Thymus (tissue), 14 donors: ENCODE measurements at places on chromosomes 4 and X. TPM values are rescaled to one million over a fixed set of nuclear protein-coding genes. Genes with fewer than 3 reads are reported as not detected.

Gene CTAG1A
- polyA plus RNA-seq = 0.07 TPM

Gene SNX25
- 7.9 TPM for polyA plus RNA-seq

Gene ADH1C
- polyA plus RNA-seq = 3.3 TPM

Gene TMLHE
- 7.8 TPM for polyA plus RNA-seq

Gene MXRA5
- 2.1 TPM for polyA plus RNA-seq

Gene ARX
- polyA plus RNA-seq = 0.09 TPM

GRCh38 chr4:149766135-149766534 lies 49.5 kb downstream of the IQCM start:
- no peak for DNase-seq

GRCh38 chr4:174430576-174430975 lies 91.7 kb downstream of the HPGD start:
- no peak for DNase-seq

GRCh38 chr4:25001509-25001908 lies 29.2 kb downstream of the LGI2 start:
- no peak for DNase-seq

DNA sequence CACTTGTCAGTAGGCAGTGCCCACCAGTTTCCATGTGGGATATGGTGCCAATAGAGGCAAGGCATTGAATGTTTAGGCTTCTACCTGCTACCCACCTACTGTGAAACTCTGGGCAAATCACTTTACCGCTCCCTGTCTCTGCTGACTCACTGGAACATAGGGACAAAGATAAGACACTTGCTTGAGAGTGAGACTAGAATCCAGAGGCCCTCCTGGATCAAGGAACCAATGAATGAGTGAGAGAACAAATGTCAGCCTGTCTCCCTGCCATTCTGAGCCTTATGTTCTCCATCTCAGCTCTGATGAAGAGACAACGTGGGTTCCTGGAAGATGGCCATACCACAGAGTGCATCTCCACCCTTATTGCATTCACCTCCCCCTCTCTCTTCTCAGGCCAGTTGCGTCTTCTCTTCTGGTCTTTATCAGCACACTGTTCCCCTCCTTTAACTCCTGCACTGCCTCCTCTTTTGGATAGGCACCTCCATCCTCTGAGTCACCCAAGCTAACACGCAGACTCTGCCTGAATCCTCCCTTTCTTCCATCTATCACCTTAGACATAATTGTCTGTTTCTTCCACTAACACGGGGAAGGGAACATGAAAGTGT lies 15.4 kb upstream of the PRRG3 start:
- no peak for DNase-seq

DNA sequence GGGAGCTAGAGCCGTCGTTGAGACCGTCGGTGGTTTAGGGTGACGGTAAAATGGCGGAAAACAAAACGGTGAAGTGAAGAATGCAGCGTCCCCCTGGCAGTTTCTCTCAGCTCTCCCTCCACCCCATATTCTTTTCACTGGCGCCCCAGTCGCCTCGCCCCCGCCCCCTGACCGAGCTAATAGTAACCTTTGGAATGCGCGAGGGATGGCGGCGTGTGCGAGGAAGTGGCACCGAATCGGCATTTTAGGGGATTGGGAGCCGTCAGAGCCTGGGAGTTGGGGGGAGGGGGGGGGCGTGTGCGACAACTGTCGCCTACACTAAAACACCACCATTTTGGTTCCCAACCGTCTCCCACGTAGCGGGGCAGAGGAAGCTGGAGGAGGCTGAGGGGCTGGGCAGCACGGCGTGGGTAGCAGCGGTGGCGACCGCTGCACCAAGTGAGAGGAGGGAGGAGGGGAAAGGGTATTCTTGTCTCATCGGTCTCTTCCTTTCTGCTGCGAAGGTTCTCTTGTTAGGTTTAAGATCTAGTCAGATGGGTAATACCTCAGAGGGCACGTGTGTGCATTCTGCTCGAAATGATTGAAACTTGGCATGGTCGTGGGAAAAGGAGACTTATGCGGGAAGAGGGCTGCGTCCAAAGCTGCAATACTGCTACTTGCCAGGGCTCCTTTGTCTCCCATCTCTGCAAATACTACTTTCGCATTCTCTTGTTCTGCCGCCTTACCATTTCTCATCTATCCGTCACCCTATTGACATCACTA lies 840 bp downstream of the ZNF711 start:
- DNase-seq = peak; percentile 63

DNA sequence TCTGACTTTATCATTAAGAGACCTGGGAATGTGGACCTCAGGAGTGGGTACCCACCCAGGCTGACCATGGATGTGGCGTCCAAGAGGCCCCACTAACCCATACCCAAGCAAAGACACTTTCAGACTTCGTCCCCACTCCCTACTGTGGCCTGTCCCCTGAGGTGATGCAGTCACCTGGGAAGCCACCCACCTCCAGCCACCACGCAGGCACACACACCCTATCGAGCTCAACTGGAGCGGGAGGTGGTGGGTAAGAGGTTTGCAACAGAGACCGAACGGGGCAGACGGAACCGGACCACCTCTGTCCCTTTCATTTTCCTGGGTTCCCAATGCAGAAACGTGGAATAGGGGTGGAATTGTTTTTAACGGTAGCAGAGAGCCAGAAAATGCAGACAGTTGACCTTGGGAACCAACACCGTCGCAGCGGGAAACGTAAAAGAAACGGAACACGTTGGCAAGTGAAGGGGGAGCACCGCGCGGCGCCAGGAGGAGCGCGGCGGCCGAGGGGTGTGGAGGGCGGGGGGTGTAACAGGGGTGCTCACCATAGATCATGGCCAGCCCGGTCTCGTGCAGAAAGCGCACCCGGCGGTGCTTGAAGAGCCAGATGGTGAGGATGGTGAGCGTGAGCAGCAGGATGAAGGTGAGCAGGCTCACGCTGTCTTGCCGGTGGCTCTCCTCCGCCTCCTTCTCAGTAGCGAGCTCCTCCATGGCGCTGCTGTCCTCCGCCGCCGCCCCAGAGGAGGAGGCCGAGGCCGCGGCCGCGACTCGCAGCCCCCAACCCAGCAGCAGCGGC lies 559 bp downstream of the SLC9A7 start:
- peak; percentile 43 for DNase-seq

DNA sequence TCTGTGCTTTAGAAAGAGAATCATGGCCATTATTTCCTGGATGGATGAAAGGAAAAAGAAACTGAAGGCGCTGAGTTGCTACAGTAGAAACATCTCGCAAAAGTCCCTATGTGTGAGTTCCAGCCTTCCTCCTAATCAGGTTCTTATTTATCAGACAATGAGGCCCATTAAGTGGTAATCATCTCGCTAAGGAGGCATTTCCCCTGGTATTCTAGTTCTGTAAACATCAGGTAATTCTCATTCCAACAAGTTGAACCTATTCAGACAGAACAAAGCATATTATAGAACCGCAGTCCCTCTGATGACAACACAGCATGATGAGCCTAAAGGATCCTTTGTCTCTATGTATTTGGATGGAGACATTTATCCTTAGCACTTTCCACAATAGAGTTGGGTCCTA lies 205.7 kb upstream of the MAOA start:
- no peak for DNase-seq

DNA sequence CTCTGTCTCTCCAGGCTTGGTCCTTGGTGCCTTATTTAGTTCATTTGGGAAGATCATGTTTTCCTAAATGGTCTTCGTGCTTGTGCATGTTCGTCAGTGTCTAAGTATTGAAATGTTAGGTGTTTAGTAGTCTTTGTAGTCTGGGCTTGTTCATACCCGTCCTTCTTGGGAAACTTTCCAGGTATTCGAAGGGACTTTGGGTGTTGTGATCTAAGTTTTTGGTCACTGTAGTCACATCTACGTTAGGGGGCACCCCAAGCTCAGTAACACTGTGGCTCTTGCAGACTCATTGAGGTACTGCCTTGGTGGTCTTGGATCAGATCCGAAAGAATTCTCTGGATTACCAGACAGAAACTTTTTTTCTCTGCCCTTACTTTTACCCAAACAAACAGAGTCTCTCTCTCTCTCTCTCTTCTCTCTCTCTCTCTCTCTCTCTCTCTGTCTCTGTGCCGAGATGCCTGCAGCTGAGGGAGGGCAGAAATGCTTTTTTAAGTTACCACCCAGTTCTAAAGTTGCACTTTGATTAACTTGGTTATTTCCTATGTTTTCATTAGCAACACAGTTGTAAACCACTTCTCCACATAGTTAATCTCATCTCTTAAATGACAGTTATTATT lies 67.6 kb upstream of the SLC7A3 start:
- DNase-seq = peak; percentile 40

DNA sequence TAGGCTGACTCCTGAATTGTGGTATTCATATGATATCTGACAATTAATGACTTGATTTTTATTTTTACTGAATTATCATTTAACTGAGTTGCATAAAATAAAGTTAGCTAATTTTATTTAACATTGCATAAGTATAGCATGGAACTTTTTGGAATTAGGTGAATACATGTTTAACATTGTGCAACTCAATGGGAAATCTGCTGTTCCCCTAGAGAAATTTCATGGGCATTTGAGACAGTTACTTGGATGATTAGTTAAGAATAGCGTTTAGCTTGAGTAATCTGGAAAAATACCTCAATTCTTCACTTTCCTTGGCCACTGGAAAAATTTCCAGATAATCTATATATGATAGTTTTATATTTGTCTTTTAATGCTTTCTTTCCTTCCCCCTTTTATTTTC lies 42.5 kb downstream of the NPNT start:
- DNase-seq = no peak

- no peak for DNase-seq
These were observed 220.2 kb downstream of the SOWAHB start for GRCh38 chr4:76677571-76678326.

GRCh38 chr4:129146639-129147038 lies 50.7 kb downstream of the C4orf33 start:
- DNase-seq = no peak

DNA sequence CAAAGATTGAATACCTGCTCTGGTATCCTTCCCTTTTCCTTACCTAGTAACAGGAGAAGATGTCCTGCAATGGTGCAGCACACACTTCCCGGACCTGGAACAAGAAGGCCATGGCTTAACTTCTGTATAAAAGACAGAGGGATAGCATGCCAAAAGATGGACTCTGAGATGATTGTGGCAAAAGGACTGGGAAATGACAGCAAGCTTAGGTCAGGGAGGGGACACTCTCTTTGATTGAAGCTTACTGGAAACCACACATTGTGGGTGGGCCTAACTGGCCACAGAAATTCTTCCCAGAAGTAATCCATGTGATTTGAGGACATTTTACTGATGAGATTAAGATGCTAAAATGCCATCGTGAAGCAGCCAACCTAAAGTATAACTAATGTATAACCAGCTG lies 71.0 kb upstream of the OTUD4 start:
- no peak for DNase-seq

- DNase-seq = no peak
These were observed 60.7 kb upstream of the DHRSX start for GRCh38 chrX:2561456-2561855.

GRCh38 chrX:11899091-11899490 lies 141.1 kb downstream of the MSL3 start:
- DNase-seq = no peak
